Amniotic stem cell (primary cell): ENCODE measurements at places on chromosomes 1 and 21.
A peak's percentile ranks its signal among the peaks of the same experiment; 100 is the strongest.

DNA sequence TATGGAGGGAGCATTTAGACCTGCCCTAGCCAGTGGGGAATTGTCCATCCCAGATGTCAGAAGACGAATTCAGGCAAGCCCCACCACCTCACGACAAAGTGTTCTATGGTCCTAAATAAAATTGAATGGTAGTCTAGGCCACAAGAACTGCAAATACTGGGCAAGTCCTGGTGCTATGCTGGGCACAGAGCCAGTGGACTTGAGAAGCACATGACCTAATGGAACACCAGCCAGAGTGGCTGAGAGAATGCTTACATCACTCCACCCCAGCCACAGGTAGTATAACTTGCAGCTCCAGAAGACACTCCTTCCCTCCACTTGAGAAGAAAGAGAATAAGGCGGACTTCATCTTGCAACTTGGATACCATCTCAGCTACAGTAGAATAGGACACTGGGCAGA lies 567.3 kb upstream of the CXADR start:
- DNase-seq, result no peak

DNA sequence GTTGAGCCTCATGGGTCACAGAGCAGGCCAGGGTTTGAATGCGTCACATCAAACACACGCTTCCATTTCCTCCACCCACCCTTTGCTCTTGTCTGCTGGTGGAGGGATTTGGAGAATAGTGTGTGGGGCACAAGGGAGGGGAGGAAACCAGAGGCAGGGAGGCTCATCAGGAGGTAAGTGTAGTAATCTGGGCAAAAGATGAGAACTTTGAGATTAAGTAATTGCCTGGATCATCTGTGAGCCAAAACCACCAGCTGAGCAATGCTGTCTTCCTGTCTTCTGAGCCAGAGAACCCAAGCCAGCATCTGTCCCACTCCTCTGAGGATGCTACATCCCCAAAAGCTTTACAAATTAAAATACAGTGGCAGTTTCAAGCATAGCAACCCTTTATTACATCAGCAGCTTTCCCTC lies 45.2 kb downstream of the C8B start:
- DNase-seq, result no peak

DNA sequence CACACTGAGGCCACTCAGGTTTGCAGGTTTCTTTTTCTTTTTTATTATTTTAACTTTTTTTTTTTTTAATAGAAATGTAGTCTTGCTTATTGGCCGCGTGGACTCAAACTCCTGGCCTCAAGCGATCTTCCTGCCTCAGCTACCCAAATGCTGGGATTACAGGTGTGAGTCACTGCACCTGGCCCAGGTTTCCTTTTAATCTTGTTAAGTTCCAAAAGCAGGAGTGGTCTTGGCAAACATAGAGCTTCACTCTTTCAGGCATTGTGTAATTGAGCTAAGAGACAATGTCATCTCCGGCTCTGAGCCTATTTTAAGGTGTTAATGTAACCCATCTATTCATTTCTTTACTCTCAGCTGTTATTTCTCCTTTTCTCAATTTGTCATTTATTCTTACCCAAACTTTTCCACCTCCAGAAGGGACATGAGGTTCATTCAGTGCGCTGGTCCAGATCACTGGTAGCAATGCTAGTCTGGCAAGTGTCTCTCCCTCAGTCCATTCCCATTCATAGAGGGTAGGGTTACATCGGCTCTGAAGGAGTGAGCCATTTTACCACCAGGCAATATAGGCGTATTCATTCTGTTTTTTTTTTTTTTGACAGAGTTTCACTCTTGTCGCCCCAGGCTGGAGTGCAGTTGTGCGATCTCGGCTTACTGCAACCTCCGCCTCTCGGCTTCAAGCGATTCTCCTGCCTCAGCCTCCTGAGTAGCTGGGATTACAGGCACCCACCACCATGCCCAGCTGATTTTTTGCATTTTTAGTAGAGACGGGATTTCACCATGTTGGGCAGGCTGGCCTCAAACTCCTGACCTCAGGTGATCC lies 11.3 kb upstream of the MFSD2A start:
- DNase-seq, result no peak

GRCh38 chr1:160629286-160630210 lies 17.3 kb downstream of the SLAMF1 start:
- DNase-seq, result no peak

GRCh38 chr21:44489962-44490361 lies 34.7 kb downstream of the LRRC3 start:
- no peak for DNase-seq

- DNase-seq, result peak; percentile 18
These were observed 724 bp downstream of the DOCK7 start for GRCh38 chr1:62687421-62687902.

DNA sequence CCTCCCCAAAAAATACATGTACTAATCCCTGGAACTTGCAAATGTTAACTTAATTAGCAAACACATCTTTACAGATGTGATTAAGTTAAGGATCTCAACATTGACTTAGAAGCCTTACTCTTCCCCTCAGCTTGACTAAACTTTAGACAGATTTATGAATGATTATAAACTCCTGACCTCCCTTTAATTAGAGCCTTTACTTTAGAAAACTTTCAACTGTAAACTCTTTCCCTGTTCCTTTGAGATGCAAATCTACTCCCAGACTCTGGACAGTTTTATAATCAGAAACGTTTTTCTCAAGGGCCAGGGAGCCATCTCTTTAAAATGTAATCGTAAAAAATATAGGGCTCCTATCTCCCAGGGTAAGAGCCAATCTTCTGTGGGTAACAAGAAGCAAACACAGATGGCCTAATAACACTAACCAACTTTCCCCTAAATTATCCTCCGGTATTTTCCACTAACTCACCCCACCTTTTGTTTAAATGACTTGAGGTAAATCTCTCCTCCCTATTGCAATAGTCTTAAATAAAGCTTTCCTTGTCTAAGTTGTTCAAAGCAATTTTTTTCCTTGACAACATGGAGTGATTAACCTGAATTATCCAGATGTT lies 284.1 kb downstream of the BRINP3 start:
- DNase-seq, result no peak

DNA sequence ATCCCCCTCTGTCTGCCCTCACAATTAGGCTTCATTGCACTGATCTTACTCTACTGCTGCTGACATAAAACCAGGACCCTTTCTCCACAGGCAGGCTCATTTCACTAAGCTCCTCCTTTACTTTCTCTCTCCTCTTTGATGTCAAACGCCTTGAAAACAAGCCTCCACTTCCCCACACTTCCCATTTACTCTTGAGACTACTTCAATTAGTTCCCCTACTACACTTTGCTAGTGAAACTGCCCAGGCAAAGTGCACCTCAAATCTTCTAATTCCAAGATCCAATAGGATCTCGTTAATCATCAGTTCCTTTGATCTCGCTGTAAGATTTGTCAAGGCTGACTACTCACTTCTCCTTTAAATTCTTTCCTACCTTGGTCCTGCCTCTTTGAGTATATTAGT lies 5.9 kb upstream of the CDC20 start:
- DNase-seq, result no peak
